GM12892 (cell line): ENCODE measurements at places on chromosomes 16 and 17.

DNA sequence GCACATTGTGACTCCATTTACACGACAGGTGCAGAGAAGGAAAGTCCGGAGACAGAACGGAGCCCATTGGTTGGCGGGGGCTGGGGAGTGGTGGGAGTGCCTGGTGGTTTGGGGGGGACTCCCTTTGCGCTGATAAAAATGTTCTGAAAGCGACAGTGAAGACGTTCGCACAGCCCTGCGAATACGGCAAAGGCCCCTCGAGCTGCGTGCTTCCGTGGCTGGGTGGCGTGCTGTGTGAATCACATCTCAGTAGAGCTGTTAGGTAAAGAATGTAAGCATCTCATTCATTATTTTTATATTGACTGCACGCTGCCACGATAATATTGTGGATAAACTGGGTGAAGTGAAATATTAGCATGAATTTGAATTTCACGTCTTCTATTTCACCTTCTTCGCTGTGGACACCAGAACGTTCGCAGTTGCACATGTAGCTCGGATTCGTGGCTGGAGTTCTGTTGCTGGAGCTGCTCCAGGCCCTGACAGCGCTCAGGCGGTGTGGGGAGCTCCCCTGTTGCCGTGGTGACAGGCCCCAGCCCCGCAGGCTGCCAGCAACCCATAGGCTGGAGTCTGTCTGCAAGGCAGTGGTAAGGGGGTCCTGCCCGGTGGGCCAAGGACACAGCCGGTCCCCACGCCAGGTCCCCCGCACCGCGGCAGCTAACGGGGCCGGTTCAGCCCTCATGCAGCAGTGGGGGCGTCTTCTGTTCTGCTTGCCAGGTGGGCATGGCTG, 44.6 kb downstream of the SOX8 start:
- no peak for DNase-seq

DNA sequence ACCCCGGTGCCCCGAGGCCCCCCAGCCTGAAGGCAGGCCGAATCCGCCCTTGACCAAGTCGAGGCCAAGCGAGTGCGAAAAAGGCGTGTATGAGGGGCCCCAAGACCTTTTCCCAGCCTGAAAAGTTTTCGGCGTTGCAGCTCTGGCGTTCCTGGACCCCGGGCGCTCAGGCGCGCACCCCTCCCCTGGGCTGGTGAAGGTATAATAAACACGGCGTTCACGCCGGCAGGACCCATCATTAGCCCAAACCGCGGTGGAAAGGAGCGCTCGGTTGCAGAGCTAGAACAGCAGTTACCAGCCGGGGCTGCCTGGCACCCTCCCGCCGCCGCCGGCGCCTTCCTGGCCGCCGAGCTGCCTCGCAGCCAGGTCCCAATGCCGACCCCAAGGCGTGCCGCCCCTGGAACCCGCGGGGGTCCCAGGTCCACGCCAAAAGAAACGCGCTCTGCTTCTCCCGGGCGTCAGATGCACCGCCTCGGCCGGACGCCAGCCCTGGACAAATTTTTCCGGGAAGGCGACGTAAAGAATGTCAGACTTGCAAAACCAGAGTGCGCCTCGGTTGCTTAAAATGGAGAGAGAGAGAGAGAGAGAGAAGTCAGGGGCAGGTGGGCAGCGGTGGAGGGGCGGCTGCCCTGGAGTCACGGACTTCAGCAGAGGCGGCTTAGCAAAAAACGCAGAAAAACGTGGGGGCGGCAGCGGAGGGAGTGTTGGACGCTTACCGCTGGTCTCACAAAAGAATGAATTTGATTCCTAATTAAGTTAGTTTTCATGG, 11.5 kb upstream of the FOXF1 start:
- DNase-seq: no peak

- no peak for DNase-seq
Measured at GRCh38 chr16:21211486-21211885, at the start of gene ZP2. Gene ZP2 (minus strand): TSS chr16:21211574. CDS start chr16:21211547, 27 bp downstream.

DNA sequence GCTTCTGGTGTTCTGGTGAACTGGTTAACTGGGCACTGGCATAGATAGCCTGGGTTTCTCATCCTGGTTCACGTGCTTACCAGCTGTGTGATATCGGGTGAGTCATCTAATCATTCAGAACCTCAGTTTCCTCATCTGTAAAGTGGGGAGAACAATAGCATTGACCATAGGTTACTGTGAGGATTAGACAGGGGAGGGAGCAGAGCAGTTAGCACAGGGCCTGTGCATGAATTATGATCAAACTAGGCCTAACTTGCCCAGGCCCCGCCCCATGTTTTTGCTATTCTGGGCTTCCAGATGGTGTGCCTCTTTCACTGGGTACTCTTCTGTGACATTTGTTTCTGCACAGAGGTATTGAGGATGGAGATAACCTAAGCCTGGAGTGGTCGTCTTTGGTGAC, 4.6 kb upstream of the KLHL36 start:
- DNase-seq: no peak

DNA sequence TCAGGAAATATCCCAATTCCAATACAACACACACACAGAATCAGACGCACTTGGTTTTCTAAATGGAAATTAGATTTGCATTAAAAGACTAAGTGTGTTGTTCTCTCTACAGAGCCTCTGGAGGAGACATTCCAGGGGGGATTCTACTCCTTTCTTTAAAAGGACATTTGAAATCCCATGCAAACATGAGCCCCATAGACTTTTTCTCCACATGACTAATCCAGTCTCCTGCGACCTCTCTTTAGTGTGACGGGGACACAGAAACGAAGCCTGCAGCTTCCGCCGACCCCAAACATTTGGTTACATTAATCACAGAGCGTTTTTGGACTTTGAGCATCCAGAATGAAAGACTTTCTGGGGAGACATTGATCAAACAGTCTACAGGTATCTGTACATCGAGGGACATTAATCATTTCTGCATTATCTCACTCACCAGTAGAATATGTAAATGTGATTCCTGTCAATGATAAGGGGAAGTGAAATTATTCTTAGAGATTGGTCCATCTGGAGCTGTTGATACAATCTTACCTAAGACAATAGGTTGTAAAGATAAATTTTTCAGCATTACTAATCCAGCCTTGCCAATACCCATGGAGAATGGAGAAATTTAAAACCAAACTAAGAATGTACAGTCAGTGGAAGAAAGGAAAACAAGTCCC, 103.4 kb upstream of the IRX3 start:
- DNase-seq: no peak

DNA sequence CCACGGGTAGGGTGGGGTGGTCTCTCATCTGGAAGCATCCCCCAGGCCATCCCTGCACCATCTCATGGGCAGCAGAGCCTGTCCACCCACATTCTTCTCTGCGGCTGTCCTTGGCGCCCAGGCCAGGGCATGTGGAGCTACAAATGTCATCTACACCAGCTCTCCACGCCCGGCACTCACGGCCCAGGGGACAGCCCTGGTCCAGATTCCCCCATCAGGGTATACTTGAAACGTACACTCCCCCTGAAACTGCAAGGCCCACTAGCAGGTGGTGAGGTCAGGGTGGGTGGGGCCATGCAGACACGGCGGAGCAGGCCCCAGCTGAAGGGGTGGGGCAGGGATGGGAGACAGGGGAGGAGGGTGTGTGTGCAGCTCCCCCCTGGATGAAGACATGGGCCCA, 3.2 kb upstream of the SOX8 start:
- no peak for DNase-seq

- DNase-seq: no peak
Measured at GRCh38 chr17:4766723-4767122, 5.0 kb upstream of the TM4SF5 start.

- no peak for DNase-seq
Measured at GRCh38 chr16:89116341-89117226, 22.9 kb downstream of the ACSF3 start.

DNA sequence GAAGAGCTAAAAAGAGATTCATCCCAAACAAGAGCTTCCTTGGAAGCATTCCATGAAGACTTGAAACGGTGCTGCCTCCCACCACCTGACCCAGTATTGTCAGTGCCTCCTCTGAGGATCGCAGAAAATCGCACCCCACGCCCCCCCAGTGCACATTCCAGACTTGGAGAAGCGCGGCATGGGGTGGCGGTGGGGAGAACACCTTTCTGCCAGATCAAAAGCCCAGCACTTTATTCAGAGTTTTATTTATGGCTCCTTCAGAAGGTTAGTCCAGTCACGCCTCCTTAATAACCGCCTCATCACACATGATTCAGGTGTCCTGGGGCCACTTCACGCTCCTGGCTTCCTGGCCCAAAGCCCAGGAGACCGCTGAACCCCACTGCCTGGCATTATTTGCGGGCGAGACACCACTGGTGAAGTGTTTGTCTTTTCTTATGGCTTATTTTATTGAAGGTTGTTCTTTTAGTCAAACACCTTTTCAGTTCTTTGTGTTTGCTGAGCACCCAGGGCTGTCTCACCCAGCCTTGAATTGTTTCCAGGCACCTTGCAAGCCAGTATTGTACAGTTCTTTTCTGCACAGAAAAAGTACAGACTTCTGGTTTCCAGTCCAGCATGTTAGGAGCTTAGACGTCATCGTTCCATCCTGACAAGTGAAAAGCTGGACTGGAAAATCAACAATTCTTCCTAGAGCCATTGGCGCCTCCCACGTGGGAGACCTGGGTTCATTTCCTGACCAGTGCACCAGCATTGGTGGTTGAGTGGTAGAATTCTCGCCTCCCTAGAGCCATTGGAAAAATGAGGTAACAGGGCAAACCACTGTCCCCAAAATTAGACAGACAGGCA, 79.6 kb upstream of the CACNG5 start:
- DNase-seq: no peak

DNA sequence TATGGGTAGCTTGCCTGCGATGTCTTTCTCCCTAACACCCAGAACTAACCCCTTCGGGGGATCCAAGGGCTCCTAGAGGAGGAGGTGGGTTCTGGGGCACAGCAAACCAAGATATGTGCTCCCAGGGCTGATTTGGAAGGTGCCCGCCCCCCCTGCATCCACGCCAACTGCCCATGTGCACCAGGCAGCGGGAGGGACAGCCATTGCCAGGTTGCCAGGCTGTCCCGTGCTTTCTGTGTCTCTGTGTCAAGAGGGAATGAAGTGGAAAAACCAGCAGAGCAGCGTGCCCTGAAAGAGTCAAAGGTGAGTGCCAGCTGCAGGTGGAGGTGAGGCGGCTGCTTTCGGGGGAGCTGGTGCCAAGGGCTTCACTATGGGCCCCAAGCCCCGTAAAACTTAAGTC, 6.4 kb downstream of the TEKT5 start:
- DNase-seq: no peak

DNA sequence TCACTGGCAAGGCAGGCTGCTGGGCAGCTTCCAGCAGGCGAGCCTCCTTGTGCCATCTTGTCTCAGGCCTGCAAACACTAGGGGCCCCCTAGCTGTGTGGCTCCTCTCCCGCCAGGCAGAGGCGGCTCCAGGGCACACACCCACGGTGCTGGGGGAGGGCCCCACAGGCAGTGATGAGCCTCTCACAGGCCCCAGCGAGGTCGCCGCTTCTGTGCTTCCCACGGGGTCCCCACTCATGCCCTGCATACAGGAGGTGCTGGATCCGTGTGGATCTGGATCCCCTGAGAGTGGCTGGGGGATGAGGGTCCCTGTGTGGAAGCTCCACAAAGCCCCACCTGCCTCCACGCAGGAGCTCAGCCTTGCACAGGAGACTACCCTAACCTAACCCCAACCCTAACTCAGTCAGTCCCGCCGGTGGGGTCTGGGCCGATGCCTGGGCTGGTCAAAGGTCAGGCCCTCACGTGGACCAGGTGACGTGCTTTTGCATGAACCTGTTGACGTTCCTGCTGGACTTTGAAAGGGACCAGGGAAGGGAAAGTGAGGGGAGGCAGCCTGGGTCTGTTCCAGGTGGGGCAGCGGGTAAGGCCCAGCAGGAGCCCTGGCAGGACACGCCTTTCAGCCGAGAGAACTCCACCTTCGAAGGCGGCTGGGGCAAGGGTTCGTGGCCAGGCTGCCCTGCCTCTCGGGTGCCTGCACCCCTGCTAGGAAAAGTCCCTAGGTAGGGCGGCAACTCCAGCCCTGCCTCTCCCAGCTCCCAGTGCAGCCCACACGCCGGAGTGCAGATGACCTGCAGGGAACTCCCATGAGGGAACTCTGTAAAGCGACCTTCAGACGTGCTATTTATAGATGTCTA, 5.2 kb downstream of the SECTM1 start:
- DNase-seq: no peak

GRCh38 chr17:57518587-57519581, 226.2 kb downstream of the CCDC182 start:
- DNase-seq: no peak

- DNase-seq: no peak
Measured at GRCh38 chr17:40427002-40427491, 9.4 kb upstream of the TOP2A start.

GRCh38 chr16:87960296-87960695, 9.1 kb downstream of the BANP start:
- DNase-seq: no peak

DNA sequence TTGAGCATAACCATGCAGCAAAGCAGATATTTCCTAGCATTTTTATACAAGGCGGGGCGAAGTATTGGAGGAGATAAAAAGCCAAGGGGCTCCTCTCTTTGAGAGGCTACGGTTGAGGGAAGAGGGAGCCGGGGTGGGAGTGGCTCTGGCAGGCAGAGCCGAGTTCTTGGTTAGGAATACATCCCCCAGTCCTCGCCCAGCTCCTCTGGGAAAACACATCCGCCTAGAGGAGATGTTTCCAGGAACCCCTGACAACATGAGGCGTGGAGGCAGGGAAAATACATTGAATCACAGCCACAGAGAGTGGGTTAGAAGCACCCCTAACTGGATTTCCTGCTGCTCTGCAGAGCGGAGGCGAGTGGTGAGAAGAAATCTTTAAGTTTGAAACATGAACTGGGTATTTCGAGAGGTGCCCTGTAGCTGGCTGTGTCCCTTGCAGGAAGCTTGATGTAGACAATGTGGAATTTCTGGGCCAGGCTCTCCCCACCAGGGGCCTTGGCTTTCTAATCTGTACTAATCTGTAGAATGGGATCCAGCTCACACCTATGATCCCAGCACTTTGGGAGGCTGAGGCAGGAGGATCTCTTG, 27.3 kb downstream of the TTYH2 start:
- DNase-seq: no peak

- no peak for DNase-seq
Measured at GRCh38 chr17:59361386-59361785, 29.9 kb downstream of the YPEL2 start.

- no peak for DNase-seq
Measured at GRCh38 chr17:5700745-5701144, 116.4 kb upstream of the NLRP1 start.

DNA sequence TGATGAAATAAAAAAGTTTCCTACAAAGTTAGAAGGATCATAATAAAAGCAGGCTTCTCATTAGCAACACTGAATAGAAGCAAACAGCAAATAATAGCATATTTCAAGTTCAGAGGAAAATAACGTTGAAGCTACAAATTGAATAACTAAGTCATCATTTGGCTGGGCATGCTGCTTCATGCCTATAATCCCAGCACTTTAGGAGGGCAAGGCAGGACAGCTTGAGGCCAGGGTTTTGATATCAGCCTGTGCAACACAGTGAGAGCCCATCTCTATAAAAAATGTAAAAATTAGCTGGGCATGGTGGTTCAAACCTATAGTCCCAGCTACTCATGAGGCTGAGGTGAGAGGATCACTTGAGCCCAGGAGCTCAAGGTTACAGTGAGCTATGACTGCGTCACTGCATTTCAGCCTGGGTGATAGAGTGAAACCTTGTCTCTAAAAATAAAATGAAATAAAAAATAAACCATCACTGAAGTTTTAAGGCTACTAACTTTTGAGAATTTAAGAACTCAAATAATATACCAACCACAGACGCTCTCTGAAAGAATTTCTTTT, 25.5 kb downstream of the NCOR1 start:
- no peak for DNase-seq
